NCI-H1436 treated with DMSO at 0.1 percent for 48 hours (cell line): ENCODE measurements at places on chromosomes 1 and 21.

GRCh38 chr1:162485236-162485635 lies 12.4 kb upstream of the UHMK1 start:
- DNase-seq = no peak

DNA sequence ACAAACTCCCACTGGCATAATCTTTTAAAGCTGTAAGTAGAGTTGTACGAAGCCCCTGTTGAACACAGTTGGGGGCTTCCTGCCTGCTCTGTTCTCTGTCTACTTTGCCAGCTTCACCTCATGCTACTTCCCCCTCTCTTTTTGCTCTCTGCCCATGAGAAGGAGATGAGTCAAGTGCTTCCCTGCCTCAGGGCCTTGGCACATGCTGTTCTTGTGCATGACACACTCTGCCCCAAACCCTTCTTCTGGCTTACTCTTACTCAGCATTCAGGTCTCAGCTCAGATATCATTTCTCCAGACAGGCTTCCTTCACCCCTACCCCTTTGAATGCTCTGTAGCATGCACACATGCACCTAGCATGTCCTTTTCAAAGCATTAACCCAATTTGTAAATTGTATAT lies 208.8 kb downstream of the FOXD2 start:
- DNase-seq = no peak

DNA sequence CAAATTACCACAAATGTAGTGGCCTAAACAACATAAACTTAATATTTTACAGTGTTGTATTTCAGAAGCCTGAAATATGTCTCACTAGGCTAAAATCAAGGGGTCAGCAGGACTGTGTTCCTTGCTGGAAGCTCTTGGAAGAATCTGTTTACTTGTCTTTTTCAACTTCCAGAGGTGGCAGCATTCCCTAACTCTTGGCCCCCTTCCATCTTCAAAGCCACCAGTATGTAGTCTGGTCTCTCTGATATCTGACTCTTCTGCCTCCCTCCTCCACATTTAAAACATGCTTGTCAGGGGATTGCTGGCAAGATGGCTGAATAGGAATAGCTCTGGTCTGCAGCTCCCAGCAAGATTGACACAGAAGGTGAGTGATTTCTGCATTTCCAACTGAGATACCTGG lies 567.5 kb downstream of the PLA2G4A start:
- no peak for DNase-seq

GRCh38 chr1:61337981-61338848 lies 255.9 kb downstream of the NFIA start:
- DNase-seq = peak; percentile 20

GRCh38 chr1:77064246-77064645 lies 155.0 kb downstream of the PIGK start:
- no peak for DNase-seq

DNA sequence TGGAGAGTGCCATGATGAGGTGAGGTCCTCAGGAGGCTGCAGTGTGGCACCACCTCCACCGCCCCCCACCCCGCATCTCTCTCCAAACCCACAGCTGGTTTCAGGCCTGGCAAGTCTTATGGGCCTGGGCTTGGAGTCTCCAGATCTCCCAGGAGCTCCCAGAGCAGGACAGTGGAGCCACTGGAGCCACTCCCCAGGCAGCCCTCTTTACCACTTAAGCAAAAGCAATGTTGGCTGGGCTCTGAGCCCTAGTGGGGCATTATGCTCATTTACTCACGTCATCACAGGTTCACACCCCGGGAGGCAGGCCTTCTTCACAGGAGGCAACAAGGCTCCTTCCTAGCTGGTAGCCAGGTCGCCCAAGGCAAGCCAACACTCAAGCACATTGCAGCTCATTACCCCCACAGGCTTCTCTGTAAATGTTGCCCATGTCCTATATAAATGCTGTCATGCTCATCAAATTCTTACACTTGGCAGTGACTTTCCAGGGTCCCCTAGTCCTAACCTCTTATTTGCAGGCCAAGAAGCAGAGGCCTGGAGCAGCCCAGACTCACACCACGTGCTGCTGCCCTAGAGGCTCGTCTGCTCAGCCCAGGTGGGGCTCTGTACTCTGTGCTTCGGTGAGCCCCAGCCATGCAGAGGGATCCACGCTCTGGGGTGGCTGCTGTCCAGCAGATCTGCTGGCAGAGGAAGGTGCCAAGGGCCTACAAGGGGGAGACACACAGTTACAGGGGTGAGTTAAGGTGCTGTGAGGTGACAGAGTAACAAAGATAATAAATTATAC lies 459.3 kb downstream of the MATN1 start:
- no peak for DNase-seq
